CD14-positive monocyte (primary cell): ENCODE measurements at places on chromosomes 5 and 9.

GRCh38 chr5:98769959-98770208 is 3.6 kb upstream of the RGMB start:
- no peak for DNase-seq

- no peak for DNase-seq
These were observed 60.8 kb downstream of the SEMA4D start for GRCh38 chr9:89436963-89437625.

DNA sequence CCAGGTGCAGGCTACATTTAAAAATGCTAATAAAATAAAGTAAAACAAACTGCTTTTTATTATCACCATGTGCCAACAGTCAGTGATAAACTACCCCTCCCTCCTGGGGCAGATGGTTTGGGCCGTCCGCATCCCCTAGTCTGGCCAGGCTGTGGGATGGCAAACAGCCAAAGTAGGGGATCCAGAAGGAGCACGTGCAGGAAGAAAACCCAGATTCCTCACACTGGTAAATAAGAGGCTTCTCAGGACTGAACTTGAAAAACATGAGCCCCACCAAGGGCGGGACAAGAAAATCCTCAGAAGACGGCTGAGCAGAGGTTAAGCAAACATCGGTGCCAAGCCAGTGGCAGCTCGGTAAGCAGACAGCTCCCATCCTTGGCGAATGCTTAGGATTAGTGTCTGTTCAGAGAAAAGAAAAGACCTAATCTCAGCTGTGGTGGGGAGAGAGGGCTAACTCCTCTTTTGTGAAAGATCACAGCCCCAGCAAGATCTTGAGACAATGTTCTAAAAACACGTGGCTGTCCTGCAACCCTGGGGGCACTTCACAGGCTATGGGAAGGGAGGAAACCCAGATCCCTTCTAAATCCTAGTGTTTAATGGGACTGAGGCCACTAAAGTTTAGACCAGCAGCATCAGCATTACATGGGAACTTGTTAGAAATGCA is 46.5 kb upstream of the GDNF start:
- DNase-seq: no peak

DNA sequence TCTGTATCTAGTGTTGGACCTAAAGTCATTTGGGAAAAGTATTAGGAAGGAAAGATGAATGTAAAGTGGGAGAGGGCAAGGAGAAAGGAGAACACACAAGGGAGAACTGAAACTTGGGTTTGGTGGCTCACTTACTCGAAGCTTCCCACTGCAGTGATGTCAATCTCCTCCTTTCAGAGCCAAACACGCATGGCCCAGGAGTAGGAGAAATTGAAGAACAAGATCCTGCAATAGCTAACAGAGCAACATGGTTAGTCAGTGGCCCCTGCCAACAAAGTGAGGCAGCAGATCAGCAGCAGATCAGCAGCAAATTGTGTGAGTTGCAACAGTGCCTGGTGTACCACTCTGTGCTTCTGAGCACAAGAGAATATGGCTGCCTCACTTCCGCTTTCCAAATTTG is 366.4 kb downstream of the PSAT1 start:
- peak; percentile 32 for DNase-seq

DNA sequence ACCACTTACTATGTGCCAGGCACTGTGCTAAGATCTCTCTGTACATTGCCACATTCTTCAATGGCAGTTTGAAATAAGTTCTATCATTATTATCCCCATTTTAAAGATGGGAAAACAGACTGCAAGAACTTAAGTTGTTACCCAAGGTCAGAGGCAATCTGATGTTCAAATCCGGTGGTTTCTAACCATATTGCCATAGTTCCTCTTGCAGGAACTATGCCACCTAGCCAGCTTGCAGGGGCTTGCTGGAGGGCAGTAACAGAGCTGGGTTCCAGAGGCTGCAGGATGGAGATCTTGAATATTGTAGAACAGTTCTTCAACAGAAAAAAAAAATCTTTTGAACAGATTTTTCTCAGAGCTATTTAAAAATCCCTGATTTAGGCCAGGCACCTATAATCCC is 71.8 kb upstream of the TNFAIP8 start:
- DNase-seq: no peak

DNA sequence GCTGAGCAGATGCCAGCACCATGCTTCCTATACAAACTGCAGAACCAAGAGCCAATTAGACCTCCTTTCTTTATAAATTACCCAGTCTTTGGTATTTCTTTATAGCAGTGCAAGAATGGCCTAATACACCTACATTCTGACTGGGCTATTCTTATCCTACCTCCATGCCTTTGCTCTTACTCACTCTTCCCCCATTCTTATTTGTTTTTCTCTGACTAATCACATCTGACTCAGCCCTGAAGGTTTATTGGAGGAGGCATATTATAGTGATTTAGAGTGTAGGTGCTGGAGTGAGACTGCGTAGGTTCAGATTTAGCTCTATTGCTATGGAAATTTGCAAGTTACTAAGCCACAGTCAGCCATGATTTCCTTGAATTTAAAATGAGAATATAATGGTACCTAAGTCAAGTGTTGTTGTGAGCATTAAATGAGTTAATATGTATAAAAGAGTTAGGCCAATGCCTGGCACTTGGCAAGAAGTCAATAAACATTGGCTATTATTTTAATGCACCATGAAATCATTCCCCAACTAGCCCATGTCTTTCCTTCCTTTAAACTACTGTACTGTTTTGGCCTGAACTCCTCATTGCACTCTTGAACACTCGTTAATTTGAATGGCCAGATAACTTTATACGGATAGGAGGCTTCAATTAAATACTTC is 531.2 kb upstream of the ZNF608 start:
- DNase-seq: no peak

DNA sequence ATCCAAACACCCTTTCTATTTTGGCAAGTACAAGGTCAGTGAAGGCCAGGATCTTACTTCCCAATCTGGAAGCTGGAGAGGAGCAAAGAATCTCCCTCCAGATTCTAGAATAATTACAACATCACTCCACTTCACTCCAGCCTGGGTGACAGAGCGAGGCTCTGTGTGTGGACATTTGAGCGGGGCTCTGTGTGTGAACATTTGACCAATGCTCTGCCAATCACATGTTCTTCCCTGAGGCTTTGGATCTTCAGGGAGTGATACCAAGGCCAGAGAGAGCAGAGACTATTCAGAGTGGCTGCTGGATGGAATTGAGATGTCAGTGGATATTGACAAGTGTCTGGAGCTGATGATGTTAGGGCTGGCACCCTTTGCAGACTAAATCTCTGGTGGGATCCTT is 24.7 kb upstream of the ANKRD34B start:
- no peak for DNase-seq

DNA sequence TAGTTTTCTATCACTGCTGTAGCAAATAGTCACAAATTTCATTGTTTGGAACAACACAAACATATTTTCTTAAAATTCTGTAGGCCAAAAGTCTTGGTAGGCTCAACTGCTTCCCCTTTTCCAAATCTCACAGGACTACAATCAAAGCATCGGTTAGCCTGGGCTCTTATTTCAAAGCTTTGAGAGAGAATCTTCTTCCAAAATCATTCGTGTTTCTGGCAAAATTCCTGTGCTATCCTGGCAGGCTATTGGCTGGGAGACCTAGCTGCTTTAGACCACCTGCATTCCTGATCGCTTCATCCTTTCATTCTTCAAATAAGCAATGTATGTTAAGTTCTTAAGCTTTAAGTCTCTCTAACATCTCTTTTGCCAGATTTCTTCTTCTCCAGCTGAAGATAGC is 629.8 kb upstream of the CDH18 start:
- DNase-seq: no peak

DNA sequence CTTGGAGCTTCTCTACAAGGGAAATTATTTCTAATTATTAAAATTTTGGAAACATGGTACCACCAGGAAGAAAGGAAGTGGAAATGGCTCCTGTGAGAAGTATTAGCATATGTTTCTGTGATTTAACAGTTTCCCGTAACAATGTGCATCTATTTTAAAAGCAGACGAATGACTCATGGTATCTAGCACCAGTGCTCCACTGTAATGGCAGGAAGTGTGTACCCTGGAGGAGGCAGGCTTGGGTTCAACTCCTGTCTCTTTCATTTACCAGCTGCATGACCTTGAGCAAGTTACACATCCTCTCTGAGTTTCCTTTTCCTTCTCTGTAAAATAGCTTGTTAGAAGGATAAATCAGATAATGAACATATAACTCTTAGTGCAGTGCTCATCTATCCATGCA is 41.0 kb upstream of the ANGPTL2 start:
- no peak for DNase-seq

DNA sequence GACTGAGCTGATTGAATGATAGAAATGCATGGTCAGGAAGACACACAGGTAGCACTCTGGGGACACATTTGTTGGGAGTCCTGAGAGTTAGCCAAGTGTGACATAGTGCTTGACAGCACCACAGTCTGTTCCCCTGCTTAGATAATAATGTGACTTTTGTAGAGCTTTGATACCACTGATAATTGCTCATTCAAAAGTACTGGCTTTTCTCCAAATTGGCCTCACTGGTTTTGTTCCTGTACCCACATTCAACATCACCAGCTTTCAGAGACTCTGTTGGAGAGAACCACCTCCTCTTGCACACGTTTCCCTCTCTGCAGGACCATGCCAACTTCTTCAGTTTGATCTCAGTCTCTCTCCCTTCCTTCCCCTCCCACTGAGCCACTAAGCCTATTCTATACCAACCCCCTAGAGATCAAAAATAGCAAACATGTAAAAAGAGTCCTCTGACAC is 52.5 kb upstream of the IL7R start:
- DNase-seq: no peak

DNA sequence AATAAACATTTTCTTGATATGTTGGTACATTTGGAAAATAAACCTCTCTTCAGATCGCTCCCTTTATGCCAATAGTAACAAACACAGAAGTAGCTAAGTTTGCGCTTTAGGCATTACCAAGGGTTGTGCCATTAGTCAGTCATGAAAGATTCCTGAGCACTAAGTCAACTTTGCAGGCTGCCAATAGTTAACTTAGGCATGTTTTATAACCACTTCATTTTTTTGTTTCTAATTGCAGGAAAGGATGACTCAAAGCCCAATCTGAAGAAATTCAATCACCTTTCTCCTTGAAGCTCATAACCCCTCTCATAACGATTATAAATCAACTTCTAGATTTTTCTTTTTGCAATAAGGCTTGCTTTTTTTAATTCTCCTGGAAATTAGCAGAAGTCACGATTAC is 517.0 kb downstream of the AGTPBP1 start:
- no peak for DNase-seq

GRCh38 chr9:90926936-90927335 is 125.3 kb downstream of the SYK start:
- DNase-seq: no peak

- DNase-seq: peak; percentile 66
These were observed 24.9 kb upstream of the SH3PXD2B start for GRCh38 chr5:172479034-172479783.

- peak; percentile 68 for DNase-seq
These were observed 58.6 kb downstream of the IL6ST start for GRCh38 chr5:55936100-55936693.

GRCh38 chr5:93674866-93675459 is 66.4 kb downstream of the POU5F2 start:
- no peak for DNase-seq

DNA sequence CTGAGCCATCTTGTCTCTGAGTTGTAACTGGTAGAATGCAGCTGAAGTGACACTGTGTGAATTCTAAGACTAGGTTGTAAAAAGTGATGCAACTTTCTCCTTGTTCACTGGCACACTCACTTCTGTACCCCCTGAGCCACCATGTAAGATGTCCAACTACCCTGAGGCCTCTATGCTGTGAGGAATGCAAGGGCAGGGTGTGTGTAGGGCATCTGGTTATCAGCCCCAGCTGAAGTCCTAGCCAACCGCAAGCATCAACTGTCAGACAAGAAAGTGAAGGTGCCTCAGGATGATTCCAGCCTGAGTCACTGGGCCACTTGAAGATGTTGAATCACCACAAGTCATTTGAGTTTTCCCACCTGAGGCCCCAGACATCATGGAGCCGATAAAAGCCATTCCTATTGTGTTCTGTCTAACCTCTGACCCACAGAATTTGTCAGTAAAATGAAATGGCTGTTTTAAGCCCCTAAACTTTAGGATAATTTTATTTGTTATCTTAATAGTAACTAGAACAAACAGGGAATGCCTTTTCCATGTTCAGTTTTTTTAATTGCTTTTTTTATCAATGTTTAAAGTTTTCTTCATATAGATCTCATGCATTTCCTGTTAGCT is 18.7 kb upstream of the RHOBTB3 start:
- DNase-seq: no peak

- DNase-seq: peak; percentile 18
These were observed 40.9 kb downstream of the RAD23B start for GRCh38 chr9:107323836-107324585.

DNA sequence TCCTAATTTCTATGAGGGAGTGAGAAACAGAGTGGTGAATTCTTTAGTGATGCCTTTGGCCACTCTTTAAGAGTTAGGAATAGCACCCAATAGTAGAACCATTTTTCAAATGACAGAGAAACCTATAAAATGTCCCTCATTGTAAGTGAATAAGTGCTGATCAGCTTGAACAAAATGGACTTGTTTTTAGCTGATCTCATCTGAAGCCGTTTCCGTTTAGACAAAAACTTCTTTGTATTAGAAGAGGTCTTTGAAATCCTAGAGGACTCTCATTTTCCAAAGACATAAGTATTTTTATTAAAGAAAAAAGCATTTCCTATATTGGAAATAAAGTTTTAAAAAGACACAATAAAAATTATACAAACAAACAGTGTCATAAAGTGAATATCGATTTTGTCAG is 273.9 kb downstream of the ARHGEF28 start:
- DNase-seq: no peak

- no peak for DNase-seq
These were observed 102.2 kb upstream of the ICE1 start for GRCh38 chr5:5320062-5320805.

- no peak for DNase-seq
These were observed 34.2 kb downstream of the HTR4 start for GRCh38 chr5:148620091-148620490.

GRCh38 chr5:136309932-136310598 is 55.3 kb downstream of the TRPC7 start:
- DNase-seq: no peak

GRCh38 chr5:4196744-4197143 is 601.1 kb downstream of the IRX1 start:
- no peak for DNase-seq

DNA sequence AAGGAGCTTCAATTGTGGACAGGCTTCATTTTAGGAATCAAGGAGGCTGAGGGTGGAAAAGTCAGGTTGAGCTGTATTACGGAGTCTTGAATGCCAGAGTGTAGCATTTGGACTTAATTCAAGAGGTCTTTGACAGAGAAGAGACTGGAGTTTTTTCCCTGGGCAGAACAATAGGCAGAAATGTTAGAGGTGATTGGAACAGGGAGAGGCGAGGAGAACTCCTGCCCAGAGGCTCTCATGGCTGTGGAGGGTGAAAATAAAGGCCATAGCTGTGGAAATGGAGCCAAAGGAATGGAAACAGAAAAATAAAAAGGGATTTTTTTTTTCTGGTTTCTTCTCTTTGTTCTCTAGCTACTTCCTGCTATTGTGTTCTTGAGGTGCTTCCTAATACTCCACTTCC is 3.7 kb upstream of the IFNB1 start:
- DNase-seq: no peak

GRCh38 chr5:37837414-37838032 is 2.3 kb downstream of the GDNF start:
- DNase-seq: no peak

GRCh38 chr9:96771124-96771523 is 6.8 kb downstream of the ZNF510 start:
- DNase-seq: no peak

GRCh38 chr5:137348759-137349158 is 150.4 kb downstream of the SPOCK1 start:
- DNase-seq: no peak
